COLO829 (cell line): ENCODE measurements at places on chromosomes 2 and 18.

GRCh38 chr2:107927034-107927534 is 59.2 kb upstream of the SLC5A7 start:
- no peak for DNase-seq

- no peak for DNase-seq
Measured at GRCh38 chr2:127173057-127173456, 47.0 kb downstream of the CYP27C1 start.

- no peak for DNase-seq
Measured at GRCh38 chr2:23171108-23171507, 213.9 kb upstream of the KLHL29 start.

DNA sequence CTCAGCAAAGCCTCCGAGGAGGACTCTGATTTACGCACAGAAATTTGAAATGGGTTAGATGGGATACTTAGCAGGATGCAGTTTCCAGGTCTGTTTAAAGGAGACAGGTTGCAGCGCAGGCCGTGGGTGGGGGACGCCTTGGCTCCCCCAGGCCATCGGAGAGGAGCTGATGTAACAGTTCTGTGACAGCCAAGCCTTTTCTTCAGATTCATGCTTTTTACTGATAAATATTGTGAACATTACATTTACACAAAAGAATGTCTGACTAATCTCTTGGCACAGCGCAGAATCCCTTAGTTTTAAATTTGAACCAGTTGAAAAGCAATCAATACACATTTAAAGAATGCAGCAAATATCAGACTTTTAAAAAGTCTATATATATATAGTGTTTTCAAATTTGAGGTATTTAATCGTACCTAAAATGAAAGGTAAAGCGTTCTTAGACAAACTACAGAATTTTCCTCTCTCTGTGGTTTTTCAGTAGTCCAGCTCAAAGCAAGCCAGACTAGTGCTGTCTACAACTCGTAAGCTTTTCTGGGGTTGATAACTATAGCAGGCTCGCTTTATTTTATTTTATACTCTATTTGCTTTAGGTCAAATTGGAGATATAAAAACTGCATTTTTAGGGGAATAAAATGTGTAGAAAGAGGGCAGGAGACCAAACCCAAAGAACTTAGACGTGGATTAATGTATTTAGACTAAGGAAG is 221.9 kb downstream of the PIEZO2 start:
- DNase-seq, result no peak

DNA sequence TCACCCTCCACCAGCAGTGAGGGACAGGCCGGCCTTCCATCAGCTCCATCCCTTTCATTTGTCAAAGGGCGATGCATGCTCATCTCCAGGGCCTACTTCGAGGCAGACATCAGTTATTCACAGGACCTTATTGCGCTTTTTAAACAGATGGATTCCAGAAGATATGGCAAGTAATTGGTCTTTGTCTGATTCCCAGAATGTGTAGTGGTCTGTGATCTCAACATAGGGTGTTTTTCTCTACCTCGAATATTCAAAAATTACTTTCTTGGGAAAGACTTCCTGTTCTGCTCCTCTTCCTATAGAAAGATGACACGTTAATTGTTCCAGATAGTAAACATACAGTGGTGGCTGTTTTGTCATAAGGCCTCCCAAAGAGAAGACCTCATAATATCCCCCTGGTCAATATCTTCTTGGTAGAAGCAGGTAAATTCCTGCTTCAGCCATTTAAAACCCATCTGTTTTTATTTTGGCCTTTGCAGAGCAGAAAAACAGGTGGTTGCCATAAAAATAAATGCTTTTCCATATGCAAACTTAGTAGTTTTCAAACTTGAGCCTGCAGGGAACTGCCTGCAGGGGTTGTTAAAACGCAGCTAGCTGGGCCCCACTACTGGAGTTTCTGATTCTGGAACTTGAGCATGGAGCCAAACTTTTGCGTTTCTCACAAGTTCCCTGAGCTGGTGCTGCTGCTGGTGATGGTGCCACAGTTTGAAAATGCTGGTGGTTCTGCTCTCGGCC is 8.2 kb downstream of the SMARCAL1 start:
- no peak for DNase-seq

GRCh38 chr2:178899656-178900055 is 92.4 kb upstream of the TTN start:
- no peak for DNase-seq

DNA sequence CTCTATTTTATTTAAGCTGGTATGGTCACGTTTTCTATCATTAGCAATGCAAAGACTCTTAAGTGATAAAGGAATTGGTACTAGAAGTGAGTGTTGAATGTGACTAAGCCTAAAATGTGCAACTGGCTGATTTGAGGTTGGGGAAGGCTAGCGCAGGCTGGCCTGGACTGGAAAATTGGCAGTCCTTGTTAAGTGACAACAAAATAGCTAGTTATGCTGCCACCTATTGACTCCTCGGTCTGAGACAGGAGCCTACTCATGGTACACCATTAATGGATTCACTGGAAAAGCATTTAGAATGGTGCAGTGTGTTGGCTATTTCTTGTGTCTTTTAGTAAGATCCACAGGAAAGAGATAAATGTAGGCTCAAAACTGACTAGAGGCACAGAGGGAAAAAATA is 5.7 kb upstream of the WIPF1 start:
- DNase-seq, result peak; percentile 44

DNA sequence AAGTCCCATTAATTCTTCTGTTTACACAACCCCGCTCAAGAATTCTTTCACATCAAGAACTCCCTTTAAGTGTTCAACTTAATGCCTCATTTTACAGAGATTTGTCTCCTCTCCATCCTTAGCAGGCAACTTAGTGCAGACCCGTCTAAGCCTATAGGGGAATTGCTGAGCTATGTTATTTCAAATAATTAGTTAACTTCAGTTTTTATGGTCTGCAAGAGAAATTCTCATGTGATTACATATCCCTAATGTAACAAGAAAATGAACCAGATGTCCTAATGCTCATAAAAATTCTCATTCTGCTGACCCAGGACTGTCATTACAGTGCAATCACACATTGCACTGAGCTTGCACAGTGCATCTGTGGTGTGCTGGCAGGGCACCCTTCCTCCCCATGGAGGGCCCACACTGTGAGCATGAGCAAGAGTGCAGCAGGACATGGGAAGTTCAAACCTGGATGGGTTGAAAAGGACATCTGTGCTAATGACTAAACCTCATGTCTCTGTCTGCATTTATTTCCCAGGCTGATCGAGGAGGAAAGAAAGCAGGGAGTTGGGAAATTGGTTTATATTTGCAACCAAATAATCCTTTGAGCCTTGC is 97.1 kb downstream of the COL5A2 start:
- no peak for DNase-seq

DNA sequence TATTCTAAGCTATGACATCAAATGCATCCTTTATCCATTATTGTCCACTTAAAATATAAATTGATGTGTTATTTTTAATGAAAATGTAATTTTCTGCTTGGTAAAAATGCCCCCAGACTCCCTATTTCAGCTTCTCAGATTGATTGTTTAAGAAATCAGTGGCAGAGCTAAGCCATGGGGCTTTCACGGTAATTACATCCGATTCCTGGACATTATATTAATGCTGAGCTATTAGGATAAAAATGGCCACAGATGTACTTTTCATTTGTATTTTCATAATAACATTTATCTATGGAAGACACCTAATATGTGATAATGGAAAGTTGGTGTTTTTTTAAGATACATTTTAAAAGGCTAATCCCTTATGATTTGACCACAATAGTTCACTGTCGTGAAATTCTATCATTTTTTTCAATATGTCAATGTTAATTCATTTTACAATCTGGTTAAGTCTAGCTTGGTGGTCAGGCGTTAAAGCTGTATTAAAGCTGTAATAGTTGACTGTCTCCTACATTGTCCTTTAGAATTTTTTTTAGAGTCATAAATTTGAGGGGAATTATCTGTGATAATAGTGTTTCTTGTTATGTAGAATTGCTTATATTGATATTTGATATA is 229.0 kb upstream of the UBE2E3 start:
- no peak for DNase-seq

DNA sequence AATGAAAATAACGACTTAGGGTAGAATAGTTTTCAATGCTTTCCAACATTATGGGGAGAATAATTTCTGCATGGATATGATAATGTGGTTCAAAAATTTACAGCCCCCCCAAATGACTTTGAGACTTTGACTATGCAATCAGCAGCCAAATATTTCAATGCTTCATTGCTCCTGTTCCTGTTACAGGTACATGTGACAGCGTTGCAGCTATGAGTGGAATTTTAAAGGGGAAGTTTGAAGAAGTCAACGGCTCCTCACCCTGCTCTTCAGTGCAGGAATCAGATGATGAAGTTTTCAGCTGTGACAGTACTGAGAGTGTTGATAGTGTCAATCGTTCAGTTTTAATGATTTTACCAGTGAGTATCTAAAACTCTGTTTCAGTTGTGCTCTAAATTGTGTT is 25.1 kb downstream of the CSRNP3 start:
- DNase-seq, result no peak

DNA sequence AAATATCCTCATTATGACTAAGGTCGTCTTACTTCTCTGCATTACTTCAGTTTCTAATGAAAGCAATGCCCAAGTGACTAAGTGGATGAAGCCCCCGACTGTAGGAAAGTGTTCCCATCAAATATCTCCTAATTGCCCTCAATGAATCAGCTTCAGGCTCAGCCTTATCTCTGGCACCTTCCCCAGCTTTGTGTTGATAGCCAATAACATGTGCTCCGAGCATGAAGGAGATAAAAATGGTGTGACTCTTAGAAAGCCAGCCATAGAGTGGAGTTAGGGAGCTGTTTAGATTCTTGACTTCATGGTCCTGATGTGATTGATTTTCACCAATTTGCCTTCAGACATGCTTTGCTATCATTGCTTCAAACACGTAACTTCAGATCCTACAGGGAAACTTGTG is 339.2 kb upstream of the NRP2 start:
- no peak for DNase-seq

DNA sequence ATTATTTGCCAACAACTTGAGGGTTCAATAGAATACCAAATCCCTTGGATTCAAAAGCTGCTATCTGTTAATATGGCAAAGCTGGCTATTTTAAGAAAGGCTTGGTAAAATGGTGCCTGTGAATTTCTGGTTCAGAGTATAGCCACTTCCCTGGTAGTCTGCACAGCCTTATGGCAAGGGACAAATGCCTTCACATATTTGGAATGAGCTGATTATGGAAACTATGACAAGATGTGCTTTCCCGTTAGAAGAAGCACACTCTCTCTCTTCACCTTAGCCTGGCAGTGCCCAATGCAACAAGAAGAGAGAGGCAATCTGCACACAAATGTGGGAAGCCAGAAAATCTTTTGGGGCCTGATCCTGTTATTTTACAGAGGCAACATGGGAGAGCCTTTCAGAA is 47.5 kb upstream of the MAP3K20 start:
- no peak for DNase-seq

DNA sequence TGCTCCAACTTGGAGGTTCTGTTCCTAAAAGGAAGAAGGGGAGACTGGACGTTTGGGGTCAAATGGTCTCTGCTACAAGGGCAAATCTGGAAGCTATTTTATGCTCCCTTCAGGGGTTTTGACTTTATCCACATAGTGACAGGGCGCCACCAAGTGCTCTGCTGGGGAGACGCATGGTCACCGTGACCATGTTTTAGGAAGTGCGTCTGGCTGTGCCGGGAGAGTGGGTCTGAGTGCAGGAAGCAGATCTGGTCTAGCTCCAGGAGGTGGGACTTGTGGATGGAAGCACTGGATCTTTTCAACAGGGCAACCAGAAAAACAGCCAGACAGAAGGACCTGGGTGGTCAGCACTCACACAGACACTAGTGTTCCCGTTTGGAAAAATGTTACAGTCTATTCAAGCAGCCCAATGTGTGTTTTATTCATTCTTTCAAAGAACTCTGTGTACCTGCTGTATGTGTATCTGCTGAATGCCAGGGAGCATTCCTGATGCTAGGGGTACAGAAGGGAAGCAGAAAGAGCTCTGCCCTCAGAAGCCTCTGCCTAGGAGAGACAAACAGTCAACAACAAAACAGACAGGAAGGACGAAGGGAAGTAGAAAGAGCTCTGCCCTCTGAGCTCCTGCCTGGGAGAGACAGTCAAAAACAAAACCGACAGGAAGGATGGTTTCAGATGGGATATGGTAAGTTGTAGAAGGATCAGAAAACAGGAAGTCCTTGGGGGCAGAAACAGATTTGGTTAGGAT is 14.3 kb downstream of the IMPA2 start:
- peak; percentile 71 for DNase-seq

DNA sequence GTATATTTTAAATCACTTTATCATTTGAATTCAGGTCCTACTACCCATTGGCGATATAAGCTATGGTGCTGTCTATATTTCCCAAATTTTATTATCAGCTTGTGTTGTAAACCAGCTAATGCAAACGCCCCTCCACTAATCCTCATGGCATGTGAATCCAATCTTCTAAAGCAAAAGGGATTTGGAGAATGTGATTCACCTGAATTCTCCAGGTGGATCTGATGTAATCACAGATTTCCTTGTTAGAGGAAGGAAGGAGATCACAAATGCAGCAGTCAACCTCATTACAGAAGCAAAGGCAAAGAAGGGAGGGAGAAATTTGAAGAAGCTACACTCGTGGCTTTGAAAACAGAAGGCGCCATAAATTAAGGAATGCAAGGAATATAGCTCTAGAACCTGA is 431.1 kb upstream of the CDH19 start:
- DNase-seq, result no peak

- no peak for DNase-seq
Measured at GRCh38 chr2:158835431-158835830, 40.3 kb downstream of the DAPL1 start.

DNA sequence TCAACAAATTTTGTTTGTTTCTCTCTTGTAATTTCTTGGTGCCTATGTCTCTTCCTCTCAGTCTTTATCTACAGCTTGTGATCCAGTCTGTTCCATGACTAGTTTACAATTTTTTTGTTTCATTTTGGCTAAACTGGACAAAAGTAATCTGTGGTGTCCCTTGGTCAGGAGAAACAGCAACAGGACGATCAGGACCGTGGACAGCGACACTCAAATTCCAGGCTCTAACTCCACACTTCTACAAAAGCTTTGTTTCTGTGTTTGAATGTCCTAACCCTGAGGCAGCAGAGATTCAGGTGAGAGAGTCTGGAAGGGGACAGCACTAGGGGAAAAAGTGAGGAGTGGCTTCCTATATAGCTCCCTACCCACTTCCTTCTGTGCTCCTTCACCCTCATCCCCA is 593.3 kb upstream of the FANCL start:
- DNase-seq, result no peak

DNA sequence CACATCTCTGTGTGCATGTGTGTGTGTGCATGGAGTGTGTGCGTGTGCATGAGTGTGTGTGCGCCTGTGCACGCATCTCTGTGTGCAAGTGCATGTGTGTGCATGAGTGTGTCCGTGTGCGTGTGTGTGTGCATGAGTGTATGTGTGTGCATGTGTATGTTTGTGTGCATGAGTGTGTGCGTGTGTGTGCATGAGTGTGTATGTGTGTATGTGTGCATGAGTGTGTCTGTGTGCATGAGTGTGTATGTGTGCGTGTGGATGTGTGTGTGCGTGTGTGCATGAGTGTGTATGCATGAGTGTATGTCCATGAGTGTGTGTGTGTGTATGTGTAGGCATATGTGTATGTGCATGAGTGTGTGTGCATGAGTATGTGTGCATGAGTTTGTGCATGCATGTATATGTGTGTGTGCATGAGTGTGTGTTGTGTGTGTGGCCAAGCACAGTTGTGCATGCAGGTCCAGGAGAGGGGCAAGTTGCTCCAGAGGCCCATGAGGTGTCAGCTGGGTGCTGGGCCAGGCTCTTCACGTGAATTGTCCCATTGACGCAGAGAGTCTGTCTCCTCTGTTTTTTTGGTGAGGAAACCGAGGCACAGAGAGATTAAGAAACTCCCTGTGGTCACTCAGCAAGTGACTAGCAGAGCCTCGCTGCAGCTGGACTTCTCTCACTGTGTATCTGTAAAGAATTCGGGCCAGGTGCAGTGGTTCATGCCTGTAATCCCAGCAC is 75.5 kb downstream of the ASB1 start:
- no peak for DNase-seq
